ENCODE measurements at places on chromosomes 5 and 9. TPM values are rescaled to one million over a fixed set of nuclear protein-coding genes. Genes with fewer than 3 reads are reported as not detected.

DNA sequence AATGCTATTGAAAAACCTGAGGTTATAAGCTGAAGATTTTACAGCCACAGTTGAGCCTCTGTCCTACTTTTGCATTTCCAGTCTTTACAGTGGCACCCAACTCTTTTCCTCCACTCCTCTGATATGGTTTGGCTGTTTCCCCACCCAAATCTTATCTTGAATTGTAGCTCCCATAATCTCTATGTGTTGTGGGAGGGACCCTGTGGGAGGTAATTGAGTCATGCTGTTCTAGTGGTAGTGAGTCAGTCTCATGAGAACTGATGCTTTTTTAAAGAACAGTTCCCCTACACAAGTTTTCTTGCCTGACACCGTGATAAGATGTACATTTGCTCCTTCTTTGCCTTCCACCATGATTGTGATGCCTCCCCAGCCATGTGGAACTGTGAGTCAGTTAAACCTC is 646.1 kb upstream of the SEMA6A start:
- no peak for DNase-seq

DNA sequence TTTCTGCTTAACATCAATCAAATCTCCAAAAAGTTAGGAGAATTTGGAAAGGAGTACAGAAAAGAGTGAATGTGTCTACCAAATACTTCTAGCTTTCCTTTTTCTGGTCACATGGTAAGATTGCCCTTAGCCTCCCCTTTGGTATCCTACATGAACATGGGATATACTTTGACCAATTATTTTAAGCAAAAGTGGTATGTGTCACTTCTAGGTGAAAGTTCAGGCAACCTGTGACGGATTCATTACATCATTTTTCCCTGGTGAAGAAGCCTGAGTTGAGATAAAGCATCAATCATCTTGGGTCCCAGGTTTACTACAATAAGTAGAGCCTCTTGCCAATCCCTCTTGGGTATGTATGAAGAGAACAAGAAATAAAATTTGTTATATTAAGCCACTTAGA is 419.2 kb downstream of the PDE4D start:
- no peak for DNase-seq

GRCh38 chr5:175325681-175326080 is 118.3 kb downstream of the DRD1 start:
- no peak for DNase-seq

DNA sequence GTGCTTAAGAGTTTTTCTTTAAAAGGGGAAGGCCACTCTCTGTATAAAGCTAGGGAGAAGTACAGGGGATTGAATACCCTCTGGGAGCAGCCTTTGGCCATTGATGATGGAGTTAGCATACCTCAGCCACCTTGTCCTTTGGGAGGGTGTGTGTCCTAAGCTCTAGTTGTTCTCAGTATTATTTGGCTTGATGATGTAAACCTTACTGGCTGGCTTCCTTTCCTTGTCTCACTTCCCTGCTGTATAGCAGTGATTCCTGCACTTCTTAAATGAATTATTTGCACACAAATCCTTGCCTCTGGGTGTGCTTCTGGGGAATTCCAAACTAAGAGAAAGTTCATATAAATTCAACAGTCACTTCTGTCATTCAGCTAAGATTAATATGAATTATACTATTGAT is 234.9 kb upstream of the RIOK2 start:
- DNase-seq, result no peak

Gene ANKRD34B
- total RNA-seq, result not detected

DNA sequence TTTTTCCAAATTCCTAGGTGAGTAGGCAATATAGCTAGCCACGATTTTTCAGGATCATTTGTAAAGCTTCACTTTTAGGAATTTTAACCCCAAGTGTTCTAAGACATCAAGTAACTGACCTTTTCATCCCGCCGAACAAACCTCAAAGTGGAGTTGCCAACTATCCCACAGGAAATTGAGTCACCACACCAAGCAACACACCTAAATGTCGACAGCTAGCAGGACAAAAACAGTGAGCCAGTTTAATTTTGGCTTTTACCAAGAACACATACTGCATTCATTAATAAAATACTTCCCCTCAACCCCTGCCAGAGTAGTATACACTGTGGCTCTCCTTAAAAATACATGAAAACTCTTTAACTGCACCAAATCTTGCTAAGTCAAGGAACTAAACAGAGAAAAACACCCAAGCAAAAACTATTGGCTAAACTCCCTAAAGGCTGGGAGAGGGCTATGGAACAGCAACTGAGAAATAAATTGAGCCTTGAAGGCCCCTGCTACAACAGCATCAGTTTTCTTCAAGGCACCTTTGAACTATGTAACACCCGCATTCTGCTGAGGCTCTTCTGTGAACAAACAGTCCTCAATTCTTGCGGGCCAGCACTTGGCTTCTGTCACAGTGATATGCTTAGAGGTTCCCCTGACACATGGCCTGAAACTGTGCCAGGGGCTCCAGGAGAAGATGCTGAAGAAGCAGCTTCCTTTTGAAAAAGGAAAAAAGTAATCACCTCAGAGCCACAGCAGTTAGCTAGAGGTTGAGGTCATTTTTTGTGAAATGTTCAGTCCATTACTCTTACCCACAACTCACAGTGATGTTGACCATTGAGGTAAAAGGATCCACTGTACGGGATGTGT is 459.6 kb downstream of the RAB3C start:
- DNase-seq, result no peak

- DNase-seq, result no peak
Observed at GRCh38 chr5:130052752-130053151, 148.5 kb downstream of the CHSY3 start.

DNA sequence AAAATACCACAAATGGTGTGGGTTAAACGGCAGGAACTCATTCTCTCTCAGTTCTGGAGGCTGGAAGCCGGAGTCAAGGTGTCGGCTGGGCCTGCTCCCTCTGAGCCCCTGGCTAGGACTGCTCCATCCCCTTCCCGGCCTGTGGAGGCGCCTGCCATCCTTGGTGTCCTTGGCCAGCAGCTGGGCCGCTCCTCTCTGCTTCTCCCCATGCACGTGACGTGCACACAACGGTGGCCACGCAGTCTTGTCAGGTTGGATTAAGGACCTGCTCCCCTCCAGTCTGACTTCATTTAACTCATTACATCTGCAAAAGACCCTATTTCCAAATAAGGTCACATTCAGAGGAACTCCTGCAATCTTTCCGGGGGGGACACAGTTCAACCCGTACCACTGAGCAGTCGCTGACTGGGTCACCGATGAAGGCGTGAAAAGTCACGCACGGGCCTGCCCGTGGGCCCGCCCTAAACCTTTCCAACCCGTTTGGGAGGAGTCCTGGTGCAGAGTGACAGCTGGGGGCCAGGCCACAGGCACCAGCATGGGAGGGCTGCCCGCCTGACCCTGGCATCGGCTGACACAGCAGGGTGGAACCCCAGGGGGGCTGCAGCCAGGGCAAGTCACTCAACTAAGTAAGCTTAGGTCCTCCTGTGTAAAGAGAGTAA is 135.2 kb downstream of the COL23A1 start:
- DNase-seq, result no peak

- DNase-seq, result no peak
Observed at GRCh38 chr9:21988056-21988990, 5.9 kb downstream of the CDKN2A start.

Gene CHSY3
- 4.1 TPM for total RNA-seq

Gene PCDHB16
- 3.6 TPM for total RNA-seq

- no peak for DNase-seq
Observed at GRCh38 chr5:123059455-123059854, 22.9 kb upstream of the PPIC start.

GRCh38 chr5:26482076-26482809 is 556.1 kb downstream of the CDH9 start:
- peak; percentile 44 for DNase-seq

DNA sequence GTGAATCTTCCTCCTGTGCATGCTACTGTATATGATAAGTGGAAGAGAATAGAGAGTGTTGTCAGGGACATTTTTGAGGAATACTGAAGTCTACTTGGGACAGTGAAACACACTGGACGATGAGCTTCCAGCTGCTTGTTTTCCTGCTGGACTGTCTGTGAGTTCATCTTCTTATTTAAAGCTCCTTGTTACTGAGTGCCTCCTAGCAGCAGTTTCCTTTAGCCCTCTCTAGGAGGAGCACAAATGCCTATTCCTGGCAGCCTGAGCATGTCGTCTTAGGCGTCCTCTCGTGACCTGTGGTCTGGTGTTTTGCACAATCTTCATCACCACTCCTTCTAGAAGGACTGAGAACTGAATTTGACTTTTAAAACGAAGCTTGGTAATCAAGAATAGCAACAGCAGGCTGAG is 43.8 kb downstream of the ANKRD33B start:
- peak; percentile 61 for DNase-seq

DNA sequence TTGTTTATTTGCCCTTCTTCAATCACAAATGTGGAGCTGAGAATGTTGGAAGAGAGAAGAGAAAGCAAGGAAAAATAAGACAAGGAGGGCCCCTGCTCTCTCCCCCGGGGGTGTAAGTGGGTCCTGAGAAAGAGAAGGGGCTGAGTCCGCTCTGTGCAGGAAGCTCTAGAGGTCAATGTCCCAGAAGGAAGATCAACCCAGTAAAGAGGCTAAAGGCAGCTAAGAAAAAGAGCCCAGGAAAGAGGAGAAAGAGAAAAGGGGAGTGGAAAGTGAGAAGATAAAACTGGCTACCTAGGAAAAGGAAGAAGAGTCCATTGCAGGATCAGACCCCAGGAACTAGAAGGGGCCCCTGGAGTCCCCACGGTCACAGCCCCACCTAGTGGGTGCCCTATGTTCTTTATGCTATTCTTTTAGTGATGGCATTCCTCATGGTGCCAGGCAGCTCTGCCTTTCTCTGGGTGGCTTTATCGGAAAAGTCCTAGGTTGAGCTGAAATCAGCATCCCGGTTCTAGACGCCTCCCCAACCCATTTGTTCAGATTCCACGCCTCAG is 583.4 kb downstream of the ACTL7B start:
- DNase-seq, result peak; percentile 43

GRCh38 chr5:176784218-176785165 is 25.9 kb upstream of the UNC5A start:
- DNase-seq, result peak; percentile 21

GRCh38 chr9:90142580-90142979 is 500.0 kb downstream of the DIRAS2 start:
- peak; percentile 56 for DNase-seq

GRCh38 chr9:104905931-104906330 is 22.0 kb downstream of the ABCA1 start:
- DNase-seq, result no peak
